NCI-H748 treated with DMSO at 0.1 percent for 48 hours (cell line): ENCODE measurements at places on chromosomes 1 and 21.
A peak's percentile ranks its signal among the peaks of the same experiment; 100 is the strongest.

- DNase-seq = no peak
Measured at GRCh38 chr1:202706851-202707250, 3.4 kb downstream of the SYT2 start.

DNA sequence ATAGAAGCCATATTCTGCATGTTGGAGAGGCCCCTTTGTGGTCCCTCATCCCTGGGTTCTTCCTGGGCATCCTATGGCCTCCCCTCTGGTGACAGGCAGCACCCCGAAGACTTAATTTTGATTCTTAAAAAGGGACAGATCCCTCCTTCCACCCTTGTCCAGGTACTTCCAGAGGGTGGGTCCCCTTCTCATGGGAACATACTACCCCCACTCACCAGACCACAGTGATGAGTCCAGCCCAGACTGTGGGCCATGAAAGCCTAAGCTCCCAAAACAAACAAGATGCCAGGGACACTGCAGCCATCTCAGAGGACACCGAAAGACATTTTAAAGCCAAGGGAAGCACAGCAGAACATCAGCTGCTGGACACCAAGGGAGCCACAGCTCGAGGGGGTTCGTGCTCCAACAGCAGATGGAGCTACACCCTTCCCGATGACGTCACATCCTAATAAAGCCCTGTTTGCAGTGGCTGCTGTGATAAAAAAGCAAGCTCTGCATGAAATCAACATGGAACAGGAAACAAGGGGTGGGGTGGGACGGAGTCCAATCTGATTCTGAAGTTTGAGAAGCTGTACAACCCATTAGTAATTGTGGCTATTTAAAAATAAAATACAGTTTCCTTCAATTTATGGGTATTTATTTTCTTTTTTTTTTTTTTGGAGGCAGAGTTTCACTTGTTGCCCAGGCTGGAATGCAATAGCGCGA lies 32.4 kb downstream of the GNB1 start:
- DNase-seq = no peak

DNA sequence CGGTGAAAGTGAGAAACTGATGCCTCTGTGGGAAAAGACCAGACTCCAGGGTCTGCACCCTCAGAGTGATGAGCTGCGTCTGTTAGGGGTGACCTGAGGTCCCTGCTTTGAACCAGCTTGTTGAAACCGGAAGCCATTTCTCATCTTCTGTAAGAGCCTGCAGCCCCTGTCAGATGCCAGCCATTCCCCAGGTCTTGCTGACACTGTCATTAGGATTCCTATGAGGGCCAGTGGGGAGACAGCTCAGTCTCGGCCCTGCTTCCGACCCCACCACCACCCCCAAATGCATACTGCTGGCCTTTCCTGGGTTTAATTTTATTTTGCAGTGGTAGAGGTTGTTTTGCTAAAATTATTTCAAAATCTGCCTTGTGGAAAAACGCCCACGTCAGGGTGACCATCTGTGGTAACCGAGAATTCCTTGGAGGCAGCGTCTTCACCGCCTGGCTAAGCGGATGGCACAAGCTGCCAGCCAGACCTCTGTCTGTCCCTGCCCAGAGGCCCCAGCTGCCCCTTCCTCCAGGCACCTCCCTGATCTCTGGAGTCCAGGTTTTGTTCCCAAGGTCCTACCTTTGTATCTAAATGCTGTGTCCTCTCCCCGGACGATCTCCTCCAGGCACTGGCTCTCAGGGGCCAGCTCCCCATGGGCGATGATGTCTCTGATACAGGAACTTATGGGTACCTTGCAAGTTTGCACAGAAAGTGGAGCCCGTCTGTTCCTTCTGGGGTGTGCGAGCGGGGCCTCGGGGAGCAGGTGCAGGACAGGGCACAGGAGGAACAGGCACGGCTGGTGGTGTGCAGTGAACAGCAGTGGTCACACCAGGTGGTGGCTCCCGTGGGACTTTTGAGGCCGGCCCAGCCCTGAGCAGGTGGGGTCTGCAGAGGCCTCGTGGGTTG lies 49.9 kb downstream of the PRKCZ start:
- DNase-seq = no peak

DNA sequence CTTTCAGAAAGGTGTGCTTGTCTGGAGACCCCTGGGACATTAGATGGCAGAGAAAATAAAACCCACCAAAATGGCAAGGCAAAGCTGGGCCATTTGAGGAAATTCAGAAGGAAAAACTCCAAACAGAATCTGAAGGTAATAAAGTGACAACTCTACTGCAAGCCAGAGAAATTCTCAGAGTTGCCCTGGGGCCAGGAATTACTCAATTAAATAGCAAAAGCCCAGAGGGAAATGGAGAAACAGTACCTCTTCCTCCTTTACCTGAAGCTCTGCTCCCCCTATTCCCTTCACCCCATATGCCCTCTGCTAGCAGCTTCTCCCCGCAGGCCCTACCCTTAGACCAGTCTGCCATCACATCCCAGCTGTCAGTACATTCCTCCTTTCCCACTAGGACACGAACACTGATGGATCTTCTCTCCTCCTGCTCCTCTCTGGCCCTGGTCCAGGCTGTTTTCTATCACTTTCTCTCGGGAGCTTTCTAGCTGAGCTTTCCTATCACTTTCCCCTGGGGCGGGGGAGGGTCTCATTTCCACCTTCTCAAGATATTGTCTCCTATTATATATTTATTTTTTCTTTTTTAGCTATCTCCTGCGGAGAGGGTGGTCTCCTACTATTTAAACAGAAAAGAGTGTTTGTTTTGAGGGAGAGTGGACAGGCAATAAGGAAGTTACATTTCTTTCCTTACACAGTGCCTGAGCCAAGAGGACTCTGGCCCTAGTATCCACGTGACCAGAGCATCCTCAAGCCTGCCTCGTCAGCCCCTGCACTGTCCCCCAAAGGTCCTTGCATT lies 47.7 kb upstream of the RBM15 start:
- DNase-seq = no peak

DNA sequence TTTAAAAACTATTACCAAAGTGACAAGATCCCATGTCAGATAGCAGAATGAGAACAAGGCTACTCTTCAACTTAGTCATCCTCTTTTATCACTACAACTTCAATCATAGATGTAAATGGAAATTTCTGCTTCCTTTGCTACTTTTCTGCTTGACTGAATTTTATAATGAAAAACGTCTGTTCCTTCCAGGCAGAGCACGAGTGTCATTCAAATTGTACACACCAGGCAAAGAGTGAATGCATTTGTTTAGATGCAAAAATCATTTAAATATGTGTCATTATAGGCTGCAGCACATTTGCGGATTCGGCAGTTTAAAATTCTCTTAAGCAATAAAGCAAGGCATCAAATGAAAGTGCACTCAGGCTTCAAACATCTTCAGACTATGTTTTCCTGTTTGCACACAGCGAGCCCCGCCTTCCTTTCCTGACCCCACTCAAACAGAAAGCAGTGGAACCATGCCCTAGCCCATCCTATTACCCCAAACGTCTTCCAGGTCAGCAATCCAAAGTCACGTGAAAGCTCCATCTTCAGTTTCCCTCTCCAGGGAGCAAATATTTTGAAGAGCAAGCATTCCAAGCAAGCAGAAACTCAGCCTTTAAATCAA lies 99.6 kb downstream of the APP start:
- DNase-seq = peak; percentile 30

- no peak for DNase-seq
Measured at GRCh38 chr21:46393941-46394594, 64.6 kb upstream of the DIP2A start.

DNA sequence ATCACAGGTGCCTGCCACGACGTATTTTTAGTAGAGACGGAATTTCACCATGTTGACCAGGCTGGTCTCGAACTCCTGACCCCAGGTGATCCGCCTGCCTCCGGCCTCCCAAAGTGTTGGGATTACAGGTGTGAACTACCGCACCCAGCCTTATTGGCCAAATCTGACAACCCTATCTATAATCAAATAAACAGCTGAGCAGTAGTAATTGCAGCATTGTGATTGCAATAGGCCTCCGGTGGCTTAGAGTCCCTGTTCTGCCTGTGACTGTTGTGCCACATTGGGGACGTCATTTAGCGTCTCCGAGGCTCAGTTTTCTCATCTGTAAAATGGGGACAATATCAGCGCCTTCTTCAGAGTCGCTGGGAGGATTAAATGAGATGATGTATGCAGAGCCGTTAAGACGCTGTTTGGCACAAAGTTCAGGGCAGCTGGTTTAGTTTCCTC lies 569 bp upstream of the CAPN2 start:
- DNase-seq = no peak

- peak; percentile 39 for DNase-seq
Measured at GRCh38 chr1:91608876-91609275, 108.2 kb downstream of the CDC7 start.
